ENCODE measurements at places on chromosomes 13 and 19.

DNA sequence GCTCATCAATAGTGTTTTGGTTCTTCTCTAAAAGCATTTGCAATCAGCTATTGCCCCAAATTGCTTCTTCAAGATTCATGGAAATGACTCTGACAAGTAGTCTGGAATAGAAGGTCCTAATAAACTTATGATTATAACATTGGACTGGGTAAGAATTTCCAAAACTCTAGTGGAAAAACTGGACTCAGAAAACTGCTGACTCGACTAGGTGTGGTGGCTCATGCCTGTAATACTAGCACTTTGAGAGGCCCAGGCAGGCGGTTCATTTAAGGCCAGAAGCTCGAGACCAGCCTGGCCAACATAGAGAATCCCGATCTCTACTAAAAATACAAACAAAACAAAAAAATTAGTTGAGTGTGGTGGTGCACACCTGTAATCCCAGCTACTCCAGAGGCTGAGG lies 15.5 kb upstream of the AKT2 start:
- DNase-seq, result no peak

- DNase-seq, result no peak
These were observed 1.3 kb upstream of the SPIB start for GRCh38 chr19:50417111-50418081.

GRCh38 chr13:33197541-33197971 lies 88.0 kb downstream of the STARD13 start:
- no peak for DNase-seq

- peak; percentile 12 for DNase-seq
These were observed 34.9 kb upstream of the UQCRFS1 start for GRCh38 chr19:29247872-29248271.

DNA sequence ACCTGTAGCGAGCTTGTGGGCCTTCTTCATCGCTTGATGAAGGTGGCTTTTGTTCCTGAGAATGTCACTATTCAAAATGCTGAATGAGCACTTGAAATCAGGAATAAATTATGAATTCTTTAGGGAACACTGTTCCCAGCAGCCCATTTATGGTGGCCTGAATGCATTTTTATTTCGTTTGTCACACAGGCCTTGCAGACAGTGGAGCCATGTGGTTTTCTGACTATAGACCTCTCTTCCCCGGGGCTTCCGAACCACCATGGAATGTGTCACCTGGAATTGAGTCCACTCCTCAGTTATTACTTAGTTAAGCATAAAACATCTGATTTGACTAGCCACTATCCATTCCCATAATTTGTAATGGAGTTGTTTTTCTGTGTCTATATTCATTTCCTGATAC lies 396.9 kb downstream of the IRS2 start:
- DNase-seq, result no peak

DNA sequence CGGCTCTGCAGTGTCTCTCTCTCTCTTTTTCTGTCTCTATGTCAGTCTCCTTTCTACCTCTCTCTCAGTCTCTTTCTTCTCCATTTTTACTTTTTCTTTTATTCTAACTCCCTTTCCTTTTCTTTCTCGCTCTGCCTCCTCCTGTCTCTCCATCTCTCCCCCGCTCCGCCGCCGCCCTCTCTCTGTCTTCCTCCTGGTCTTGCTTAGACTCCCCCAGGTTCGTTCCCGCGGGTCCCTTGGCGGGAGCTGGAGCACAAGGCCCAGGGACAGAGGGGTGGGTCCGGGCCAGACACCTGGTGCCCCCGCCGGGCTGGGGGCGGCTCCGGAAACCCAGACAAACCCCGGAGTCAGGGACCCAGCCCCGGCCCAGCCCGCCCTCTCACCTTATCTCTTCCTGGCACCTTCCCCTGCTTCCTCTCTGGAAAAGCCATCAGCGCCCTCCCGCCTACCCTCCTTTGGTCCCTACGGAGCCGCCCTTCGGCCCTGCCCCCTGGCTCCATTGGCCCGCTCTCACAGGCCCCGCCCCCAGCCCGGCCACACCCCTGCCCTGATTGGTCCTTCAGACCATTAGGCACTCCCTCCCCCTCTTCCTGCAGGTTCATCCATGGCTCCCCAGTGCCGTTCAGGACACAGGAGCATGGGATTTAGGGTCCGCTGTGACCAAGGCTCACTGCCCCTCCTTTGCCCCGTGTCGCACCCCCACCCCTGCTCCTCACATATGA lies 15.4 kb upstream of the NOP53 start:
- no peak for DNase-seq

Measured in COR-L47 (cell line).